ENCODE measurements at places on chromosomes 2 and 18.

DNA sequence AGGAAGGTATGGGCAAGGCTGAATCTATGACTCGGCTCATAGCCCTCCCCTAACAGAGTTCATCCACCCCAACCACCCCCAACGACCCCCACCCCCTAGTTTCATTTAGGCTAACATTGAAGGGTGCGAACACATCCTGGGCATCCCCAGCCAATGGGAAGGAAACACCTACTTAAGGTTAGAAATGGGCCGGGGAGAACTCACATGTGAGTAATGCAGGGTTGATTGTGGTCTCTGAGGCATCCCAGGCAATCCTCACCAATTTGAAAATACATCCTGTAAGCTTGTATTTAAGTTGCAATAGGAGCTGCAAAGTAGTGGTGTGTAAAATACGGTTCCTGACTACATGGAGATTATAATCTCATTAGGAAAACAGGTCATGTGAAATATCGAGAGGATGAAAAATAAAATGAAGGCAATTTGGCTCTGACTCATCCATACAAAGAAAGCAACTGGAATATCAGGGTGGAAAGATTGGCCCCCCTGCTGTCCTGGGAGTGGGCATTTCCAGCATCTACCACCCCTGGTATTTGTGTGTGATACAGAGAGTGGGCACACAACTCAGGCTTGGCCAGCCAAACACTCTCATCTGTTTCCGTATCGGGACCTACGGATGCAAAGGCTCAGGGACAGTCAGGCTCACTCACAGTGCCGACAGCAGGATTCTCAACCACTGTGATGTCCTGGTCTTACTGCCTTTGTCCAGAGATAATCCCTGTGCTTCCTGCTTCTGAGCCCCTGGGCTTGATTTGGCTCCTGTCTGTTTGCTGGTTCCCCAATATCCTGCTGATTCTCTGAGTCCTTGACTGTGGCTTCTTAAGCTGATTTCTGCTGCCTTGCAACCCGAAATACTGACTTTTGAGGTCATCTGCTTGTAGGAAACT is 90.0 kb upstream of the NCKAP5 start:
- H3K27ac ChIP-seq: no peak overlapping the region
- H3K4me1 ChIP-seq: no peaks in the 10 kb centered on the region
- no peak for DNase-seq
- H3K4me3 ChIP-seq: no peak overlapping the region
- no peaks in the 10 kb centered on the region for H3K27me3 ChIP-seq
- no peaks in the 10 kb centered on the region for H3K36me3 ChIP-seq

- no peaks in the 10 kb centered on the region for H3K27me3 ChIP-seq
- H3K4me3 ChIP-seq: no peak overlapping the region
- no peak overlapping the region for H3K27ac ChIP-seq
- no peaks in the 10 kb centered on the region for H3K4me1 ChIP-seq
- H3K36me3 ChIP-seq: no peaks in the 10 kb centered on the region
Observed at GRCh38 chr2:181440919-181441318, 16.3 kb upstream of the ITGA4 start.

DNA sequence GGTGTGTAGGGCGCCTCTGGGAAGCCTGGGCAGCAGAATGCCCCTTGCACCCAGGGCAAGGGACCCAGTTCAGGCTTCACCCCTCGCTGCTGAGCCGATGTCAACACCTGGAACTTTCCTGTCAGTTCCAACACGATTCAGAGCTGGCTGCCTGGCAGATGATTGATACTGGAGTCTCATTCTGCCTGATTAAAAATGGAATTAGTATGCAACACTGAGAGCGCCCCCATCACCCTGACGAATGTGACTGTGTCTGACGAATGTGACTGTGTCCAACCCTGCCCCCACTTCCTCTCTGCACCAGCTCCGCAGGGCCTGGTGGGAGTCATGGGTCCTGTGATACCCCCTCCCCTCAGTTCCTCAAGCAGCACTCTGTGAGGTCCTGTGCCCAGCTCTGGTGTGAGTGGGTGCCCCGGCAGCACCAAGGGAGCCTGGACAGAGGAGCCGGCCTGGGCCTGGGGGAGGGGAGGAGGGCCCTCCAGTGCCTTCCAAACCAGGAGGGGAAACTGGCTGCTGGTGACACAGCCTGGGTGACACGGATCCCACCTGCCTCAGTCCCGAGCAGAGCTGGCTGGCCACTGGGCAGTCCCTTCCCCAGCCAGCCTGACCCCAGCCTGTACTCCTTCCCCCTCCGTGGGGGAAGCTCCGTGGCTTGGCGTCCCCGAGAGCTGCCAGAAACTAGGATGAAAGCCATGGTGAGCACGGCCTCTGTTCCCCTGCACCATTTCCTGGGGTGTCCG is 41.4 kb upstream of the ALPP start:
- no peak overlapping the region for H3K27ac ChIP-seq
- H3K36me3 ChIP-seq: no peaks in the 10 kb centered on the region
- no peaks in the 10 kb centered on the region for H3K4me1 ChIP-seq
- no peaks in the 10 kb centered on the region for H3K27me3 ChIP-seq
- DNase-seq: no peak

DNA sequence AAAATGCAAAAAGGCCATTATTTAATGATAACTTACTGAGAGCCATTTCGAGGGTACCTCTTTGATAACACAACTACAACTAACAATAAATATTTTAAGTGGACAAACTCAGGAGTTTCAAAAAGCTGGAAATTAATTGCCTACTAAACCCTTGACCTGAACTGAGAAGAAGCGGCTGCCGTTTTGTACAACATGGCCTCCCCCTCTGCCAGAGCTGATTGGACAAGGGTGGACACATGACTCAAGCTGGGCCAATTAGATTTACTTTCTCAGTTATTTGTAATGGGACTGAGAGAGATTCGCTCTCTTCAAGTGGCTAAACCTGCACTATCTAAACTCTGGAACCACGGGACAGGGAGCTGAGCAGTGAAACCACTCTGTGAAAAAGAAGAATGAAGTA is 135.9 kb upstream of the SERPINE2 start:
- no peak overlapping the region for H3K4me3 ChIP-seq
- no peaks in the 10 kb centered on the region for H3K27me3 ChIP-seq
- no peaks in the 10 kb centered on the region for H3K4me1 ChIP-seq

- H3K4me3 ChIP-seq: no peak overlapping the region
- H3K4me1 ChIP-seq: no peaks in the 10 kb centered on the region
- H3K27me3 ChIP-seq: no peaks in the 10 kb centered on the region
- peaks cover 28% of the 10 kb centered on the region for H3K36me3 ChIP-seq
- DNase-seq: no peak
Observed at GRCh38 chr2:48461721-48462120, 68.2 kb upstream of the STON1 start.

GRCh38 chr2:170525566-170525900 is 189.6 kb upstream of the SP5 start:
- DNase-seq: no peak
- 0 out of 3 replicates have a peak, but pooled peaks cover 2% of the 10 kb centered on the region for H3K36me3 ChIP-seq
- H3K27me3 ChIP-seq: no peaks in the 10 kb centered on the region
- H3K4me3 ChIP-seq: no peak overlapping the region
- H3K4me1 ChIP-seq: no peaks in the 10 kb centered on the region

DNA sequence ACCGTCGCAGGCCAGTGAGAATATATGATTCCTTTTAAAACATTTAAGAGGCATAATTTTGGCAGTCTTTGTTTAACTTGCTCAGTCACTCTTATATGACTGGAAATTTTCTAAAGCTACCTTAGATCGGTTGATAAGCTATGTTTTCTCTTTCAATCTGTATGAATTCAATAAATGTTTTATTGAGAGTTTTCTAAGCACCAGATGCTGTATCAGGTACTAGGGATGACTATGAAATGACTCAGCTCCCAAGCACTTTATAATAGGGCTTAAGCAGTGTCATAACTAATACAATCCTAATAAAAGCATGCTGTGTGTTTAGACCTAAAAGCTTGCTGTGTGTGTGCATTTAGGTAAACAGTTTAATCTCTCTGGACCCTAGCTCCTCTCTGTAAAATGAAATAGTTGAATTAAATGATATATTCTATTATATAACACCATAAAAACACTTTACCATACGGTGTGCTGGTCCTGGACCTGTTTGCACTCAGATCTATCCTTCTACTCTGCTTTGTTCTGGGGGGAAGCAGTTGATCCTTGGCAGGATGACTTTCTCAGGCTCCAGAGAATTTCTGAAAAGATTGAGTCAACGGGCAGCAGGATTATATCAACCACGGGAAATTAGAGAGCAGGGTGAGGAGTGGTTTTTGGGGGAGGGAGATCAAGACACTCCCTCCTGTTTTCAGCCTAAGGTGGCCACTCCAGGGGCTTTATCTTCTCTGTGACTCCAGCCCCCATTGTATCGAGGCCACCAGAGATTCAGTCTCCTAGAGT is 26.1 kb upstream of the SLC38A11 start:
- H3K27me3 ChIP-seq: no peaks in the 10 kb centered on the region
- H3K4me3 ChIP-seq: no peak overlapping the region
- no peak for DNase-seq
- H3K27ac ChIP-seq: no peak overlapping the region
- H3K4me1 ChIP-seq: no peaks in the 10 kb centered on the region

DNA sequence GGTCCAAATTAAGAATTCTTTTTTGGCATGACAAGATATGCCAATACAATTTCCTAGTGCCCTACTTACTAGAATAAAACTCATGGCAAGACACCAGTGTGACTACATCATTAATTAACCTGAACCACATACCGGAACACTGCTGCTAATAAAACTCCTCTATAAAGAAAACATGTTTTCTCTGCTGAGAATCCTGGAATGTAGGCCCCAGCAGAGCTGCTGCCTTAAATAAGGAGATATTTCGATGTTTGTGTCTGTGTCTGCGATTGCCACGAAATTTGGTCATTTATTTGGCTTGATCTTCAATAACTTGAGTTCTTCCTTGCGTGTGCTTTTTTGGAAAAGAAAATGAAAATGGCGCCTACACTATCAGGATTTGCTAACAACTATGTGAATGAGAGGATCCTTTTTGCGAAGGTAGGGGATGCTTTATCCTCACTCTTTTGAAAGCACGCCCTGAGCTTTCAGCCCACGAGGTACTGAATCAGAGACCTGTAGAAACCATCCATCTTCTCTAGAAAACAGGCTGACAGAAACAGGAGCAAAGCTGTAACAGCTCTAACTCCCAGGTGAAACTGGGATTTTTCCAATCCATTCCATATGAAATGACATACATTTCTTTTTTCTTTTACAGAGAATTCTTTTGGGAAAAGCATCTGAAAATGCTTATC is 27.0 kb downstream of the KLF7 start:
- H3K36me3 ChIP-seq: no peaks in the 10 kb centered on the region
- no peak overlapping the region for H3K27ac ChIP-seq
- DNase-seq: no peak
- H3K4me3 ChIP-seq: no peak overlapping the region
